CD4-positive, alpha-beta T cell (primary cell): ENCODE measurements at places on chromosomes 16 and 17. TPM values are rescaled to one million over a fixed set of nuclear protein-coding genes. Genes with fewer than 3 reads are reported as not detected.
A peak's percentile ranks its signal among the peaks of the same experiment; 100 is the strongest.

The MYH1 gene
- total RNA-seq: not detected

The EVPL gene
- 0.38 TPM for total RNA-seq

GRCh38 chr17:17693253-17694168 is 12.3 kb downstream of the RAI1 start:
- DNase-seq: no peak

DNA sequence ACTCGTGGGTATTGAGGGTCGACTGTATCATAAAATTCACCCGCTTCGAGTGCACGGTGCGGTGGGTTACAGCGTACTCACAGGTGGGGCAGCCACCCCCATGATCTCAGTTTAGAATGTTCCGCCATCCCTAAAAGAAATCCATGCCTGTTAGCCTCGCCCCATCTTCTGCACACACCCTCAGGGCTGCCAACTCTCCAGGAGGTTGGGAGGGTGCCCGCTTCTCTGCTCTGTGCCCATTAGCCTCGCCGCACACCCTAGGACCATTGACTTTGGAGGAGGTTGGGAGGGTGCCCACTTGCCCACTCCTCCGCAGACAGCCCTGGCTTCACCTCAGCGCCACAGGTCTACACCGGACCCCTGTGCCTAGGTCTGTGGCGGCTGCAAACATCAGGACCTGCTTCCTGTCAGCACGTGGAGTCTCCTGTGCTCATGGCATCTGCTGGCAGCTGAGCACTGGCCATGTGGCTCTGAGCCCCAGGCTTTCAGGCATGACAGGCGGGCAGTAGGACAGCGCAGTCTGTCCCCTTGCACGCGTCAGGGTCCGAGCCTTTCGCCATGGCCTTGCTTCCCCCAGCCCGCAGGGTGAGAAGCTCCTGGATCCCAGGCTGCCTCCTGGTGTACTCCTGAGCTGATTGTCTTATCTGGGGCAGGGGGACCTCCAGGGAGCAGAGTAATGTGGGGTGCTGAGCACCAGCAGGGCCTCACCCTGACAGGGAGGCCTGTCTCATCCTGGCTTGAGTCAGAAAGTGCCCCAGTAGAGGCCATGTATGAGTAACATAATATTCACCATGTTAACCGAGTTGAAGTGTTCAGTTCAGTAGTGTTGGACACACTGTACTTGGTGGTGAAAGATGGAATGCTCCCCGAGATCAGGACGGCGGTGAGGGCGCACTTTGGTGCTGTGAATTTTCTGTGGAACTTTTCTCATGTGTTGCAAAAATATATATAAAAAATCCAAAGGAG is 21.9 kb downstream of the NME3 start:
- no peak for DNase-seq

DNA sequence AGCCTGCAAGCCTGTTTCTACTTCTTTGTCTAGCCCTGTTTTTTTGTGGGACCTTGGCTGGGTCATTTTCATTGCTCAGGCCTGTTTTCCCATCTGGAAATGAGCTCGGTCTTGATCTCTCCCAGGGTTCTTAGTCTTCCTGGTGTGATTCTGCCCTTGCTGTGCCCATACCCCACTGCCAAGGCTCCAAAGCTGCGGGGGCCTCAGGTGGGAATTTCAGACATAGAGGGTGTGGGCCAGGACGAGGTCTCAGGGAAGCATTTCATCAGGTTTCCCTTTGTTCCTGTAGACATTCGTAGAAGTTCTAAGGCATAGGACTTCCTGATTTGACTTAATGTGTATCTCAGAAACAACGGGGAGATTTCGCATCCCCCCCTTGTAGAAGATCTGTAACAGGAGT is 5.8 kb downstream of the MPRIP start:
- no peak for DNase-seq

GRCh38 chr16:15949210-15950160 is at the start of gene ABCC1:
Gene ABCC1, plus strand, starts transcription at chr16:15949616. Its CDS starts 136 bp downstream, at chr16:15949752.
- peak; percentile 66 for DNase-seq

The CD300E gene
- total RNA-seq: 0.98 TPM

- no peak for DNase-seq
These were observed 2.0 kb downstream of the KLHL36 start for GRCh38 chr16:84650062-84650991.

DNA sequence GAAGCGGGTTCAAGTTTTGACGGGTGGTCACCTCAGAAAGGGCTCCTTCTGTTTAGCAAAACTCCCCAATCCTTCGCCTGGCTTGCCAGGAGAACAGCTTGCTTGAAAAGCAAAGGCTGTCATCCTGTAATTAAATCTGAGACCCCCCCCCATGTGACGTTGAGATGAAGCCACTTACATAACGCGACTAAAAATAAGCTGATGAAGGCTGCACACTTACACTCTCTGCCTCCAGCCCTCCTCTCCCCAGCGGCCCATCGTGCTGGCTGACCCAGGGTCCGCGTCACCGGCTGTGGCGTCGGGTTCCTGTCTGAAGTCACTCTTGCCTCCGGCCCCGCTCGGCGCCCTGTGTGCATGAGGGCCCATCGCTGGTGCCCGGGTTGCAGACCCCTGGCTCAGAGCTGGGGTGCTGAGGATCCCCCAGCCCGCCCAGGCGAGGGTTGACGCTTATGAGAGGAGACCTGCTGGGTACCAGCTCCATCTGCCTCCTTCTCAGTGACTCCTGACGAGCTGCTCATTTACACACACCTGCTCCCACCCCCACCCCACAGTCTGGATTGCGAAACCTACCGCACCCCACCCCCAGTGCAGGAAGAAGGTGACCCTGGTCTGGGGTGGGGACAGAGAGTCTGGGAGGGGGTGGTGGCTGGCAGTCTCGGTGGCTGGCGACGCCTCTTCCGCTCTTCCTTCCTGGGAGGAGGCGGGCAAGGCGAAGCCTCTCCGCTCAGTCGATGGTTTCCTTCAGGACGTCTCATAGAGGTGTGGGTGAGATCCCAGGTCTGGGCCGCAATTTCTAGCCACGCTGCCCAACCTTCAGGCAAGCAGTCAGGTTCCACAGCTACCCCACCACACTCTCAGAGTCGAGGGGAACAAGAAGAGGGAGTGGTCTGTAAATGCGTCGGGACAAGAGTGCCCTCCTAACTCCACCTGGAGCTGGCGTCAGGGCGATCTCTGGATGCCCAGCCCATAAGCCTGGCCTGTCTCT is 3.1 kb upstream of the BAIAP2 start:
- DNase-seq: no peak

- no peak for DNase-seq
These were observed 14.0 kb upstream of the CCL2 start for GRCh38 chr17:34241062-34241461.

- DNase-seq: no peak
These were observed at the start of gene PMFBP1 for GRCh38 chr16:72172105-72173034. Gene PMFBP1, minus strand, starts transcription at chr16:72172155. Its CDS starts 947 bp downstream, at chr16:72171208.

DNA sequence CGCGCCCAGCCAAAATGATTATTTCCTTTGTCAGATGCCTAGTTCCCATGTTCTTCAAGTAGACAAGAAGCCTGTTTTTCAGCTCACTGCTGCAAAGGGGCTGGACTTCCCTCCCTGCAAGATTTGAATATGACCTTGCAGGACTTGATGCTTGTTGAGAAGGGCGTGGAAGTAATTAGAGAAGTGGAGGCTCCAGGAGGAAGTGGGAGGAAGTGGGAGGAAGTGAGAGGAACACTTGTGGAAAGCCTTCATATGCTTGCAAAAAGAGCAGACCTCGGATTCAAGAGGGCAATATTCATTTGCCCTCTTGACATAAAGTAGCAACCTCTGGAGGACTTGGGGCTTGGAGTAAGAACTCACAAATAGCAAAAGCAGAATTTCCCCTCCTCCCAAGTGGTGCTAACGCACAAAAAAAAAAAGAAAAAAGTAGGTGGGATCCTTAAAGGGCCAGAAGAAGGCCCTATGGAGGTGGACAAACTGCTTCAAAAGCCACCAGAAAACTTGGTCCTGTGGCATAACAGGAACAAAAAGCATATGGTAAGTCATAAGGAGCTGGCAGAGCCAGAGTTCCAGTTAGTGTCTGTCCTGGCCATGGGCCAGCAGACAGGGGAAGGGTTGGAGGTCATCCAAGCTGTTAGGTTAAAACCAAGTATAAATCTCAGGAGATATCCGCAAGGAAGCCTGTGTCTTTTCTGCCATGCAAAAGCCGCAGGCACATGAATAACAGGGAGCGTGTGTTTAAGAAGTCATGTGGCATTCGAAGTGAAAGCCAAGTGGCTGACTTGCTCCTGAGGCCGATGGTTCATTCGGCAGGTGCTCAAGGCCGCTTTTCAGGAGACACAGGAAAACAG is 20.6 kb upstream of the PRKAR1A start:
- no peak for DNase-seq

The VASN gene
- total RNA-seq: 0.70 TPM

DNA sequence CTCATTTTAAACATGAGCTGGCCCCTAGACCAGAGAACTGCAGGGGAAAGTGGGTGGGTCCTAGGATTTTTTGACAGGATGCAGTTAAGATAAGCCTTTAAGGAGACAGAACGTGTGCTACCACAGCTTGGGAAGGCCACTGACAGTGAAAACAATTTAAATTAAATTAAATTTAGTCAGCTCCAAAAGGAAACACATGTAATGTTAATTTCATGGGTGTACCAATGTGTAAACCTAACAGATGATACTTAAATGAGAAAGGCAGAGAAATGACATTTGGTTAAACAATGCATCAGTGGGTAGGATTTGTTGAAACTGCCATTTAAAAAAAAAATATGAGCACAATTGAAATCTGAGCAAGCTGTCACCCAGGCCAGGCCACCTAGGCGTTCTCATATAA is 250.8 kb downstream of the XYLT1 start:
- no peak for DNase-seq

The MEIOC gene
- 0.08 TPM for total RNA-seq

The C17orf100 gene
- 0.69 TPM for total RNA-seq

The WNK4 gene
- 0.74 TPM for total RNA-seq

The CLEC18B gene
- 1.1 TPM for total RNA-seq

The BRIP1 gene
- total RNA-seq: 1.0 TPM

DNA sequence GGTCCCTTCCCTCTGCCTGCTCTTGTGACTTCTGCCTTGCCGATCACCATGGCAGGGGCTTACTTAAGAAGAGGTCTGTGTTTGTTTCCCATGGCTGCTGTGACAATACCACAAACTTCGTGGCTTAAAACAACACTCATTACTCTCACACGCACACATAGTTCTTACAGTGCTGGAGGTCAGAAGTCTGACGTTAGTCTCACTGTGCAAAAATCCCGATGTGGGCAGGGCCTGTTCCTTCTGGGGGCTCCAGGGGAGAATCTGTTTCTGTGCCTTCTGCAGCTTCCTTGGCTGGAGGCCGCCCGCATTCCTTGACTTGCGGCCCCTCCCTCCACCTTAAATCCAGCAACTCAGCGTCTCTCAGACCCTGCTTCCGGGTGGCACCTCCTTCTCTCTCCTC is 249.2 kb upstream of the GSE1 start:
- DNase-seq: no peak

DNA sequence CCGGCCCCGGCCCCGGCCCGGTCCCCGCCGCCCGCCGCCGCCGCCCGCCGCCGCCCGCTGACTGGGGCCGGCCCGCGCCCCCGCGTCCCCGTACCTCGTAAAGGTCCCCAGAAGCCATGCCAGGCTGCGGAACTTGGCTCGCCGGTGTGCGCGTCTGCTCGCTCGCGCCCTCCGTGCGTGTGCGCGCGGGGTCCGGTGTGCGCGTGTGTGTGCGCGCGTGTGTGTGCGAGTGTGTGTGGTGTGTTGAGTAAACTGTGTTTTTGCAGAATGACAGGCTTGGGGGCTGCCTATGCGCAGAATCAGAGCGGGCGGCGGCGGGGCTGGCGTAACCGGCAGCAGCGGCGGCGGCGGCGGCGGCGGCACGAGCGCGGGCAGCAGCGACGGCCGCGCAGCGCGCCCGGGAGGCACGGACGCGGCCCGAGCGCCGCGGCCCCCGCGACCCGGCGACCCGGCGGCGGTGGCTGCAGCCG is 307 bp downstream of the CDYL2 start:
- peak; percentile 36 for DNase-seq

DNA sequence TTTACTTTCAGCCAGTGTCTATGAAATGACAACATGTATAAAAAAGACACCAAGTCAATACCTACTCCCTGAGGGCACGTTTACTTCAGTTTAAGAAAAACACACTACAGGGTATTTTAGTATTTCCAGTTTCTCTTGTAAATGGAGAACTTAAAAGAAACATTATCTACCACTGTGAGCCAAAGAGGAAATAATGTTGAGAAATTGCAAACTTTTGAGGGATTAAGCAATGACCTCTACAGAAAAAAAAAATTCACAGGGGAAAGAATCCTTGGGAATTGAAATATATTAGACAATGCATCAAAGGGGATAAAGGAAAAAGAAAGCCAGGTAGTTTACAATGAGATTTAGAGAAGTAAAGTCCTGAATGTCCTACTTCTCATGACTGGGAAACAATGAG is 126.0 kb downstream of the KCNJ2 start:
- no peak for DNase-seq

GRCh38 chr17:28338056-28338768 is 2.7 kb downstream of the TNFAIP1 start:
- no peak for DNase-seq

- no peak for DNase-seq
These were observed 20.5 kb downstream of the CDC42EP4 start for GRCh38 chr17:73291260-73291801.

The PPY gene
- not detected for total RNA-seq

GRCh38 chr17:11264183-11264871 is 23.3 kb downstream of the SHISA6 start:
- no peak for DNase-seq

The SLC35G6 gene
- total RNA-seq: 0.17 TPM
